ENCODE measurements at places on chromosomes 3 and 15.
A peak's percentile ranks its signal among the peaks of the same experiment; 100 is the strongest.

GRCh38 chr15:81895723-81896122 is 150.1 kb downstream of the MEX3B start:
- no peak for DNase-seq

- no peak for DNase-seq
Measured at GRCh38 chr3:14884665-14885064, 62.7 kb upstream of the NR2C2 start.

GRCh38 chr3:11438646-11439045 is 166.4 kb downstream of the ATG7 start:
- DNase-seq = no peak

DNA sequence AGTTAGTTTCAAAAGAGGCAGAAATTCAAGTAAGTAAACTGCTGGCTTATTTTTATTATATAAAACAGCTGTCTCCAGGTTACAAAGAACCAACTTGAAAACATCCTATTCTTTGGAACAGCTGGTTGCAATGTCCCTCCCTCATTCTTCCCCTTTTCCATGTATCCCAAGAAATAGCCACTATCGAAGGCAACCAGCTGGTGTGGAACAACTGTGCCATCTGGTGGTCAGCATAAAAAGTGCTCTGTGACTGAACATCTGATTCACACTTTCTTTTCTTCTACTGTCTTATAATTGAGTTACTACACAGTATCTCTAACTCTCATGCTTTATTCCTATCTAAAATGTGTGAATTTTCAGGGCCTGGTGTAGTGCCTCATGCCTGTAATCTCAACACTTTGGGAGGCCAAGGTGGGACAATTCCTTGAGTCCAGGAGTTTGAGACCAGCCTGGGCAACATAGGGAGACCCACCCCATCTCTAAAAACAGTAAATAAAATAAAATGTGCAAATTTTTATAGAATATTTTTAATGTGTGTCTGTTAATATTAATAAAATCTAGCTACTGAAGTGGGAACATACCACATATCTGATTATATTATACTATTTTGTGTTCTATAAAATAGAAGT is 9.6 kb downstream of the OSBPL11 start:
- DNase-seq = peak; percentile 56

GRCh38 chr3:129503471-129504291 is 24.8 kb upstream of the RHO start:
- DNase-seq = no peak

GRCh38 chr15:67433495-67434099 is 87.3 kb upstream of the C15orf61 start:
- DNase-seq = peak; percentile 19

DNA sequence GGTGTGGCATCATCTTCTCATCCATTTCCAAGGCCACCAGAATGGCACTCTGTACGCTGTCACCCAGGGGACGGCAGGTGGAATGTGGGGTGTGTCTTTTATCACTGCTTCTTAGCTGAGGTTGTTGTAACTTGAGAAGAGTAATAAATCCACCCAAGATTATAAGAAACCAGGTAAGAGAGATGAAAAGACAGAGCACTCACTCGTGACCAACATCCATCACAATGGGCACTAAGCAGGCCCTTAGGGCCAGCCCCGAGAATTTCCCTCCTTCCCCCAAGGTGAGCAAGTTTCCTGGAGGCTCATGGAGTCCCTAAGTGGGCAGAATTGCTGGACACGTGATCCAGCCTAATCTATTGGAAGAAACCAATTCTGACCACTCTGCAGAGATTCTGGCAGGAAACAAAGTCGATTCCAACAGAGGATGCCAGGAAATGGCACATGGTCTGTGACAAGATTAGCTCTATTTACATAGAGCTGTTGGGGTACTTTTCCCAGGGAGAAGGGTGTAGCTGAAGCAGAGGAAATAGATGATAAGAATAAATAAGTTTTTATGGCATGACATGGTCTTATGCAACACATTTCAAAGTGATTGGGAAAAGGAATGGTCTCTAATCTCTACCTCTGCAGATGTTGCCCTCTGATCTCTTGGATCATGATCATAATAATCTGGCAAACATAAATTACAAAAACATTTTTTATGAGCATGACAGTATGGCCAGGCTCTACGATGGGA is 22.5 kb downstream of the SLC6A20 start:
- no peak for DNase-seq

DNA sequence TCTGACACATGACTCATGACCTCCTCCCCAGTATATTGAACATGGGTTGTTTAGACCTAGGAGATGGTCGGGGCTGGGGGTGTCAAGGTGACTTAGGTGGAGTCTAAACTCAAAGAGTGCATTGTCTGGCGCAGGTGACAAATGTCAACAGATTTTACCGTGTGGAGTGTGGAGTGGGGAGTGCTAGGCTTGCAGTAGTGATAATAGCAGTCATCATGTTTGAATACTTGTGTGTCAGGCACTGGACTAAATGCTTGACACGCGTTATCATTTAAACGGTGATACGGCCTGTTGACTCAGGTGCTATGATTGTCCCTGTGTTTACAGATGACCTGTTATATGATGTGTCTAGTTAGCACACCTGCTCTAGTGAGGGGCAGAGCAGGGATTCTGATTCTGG is 30.8 kb downstream of the MUC20 start:
- no peak for DNase-seq

DNA sequence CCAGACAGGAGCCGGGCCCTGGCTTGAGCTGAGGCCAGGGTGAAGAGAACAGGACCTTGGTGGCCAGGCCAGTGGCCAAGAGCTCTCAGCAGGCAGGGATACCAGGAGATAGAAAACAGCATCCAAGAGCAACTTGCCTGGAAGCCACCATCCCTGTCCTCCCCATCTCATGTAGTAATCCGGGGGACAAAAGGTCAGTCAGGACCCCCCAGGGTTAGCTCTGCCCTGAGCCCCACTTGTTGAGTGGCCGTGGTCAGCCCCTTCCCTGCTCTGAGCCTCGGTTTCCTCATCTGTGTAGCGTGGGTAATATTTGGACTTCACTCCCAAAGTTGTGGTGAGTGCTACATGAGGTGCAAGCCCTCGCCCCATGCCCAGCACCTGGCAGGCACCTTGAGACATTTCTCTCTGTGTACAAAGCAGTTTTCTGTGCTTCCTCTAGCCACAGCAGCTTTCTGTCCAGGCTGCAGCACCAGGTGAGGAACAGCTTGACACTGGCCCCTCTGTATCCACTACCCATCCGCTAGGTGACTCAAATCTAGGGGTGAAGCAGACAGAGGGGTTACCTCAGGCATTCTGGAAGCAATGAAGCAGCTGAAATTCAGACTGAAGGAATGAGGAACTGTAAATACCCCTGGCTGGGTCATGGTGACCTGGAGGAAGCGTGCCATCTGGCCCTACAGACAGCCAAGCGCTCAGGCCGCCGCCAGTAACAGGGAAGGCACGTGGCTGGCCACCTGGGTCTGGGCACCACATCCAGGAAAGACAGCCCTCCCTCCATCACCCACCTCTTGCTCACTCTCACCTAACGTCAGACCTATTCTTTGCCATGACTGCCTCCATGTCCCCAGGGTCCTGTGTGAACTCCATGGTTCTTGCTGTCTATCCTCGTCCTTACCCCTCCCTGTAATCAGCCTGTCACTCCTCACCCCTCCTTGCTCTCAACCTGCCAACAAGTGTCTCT is 6.7 kb downstream of the CISH start:
- no peak for DNase-seq

DNA sequence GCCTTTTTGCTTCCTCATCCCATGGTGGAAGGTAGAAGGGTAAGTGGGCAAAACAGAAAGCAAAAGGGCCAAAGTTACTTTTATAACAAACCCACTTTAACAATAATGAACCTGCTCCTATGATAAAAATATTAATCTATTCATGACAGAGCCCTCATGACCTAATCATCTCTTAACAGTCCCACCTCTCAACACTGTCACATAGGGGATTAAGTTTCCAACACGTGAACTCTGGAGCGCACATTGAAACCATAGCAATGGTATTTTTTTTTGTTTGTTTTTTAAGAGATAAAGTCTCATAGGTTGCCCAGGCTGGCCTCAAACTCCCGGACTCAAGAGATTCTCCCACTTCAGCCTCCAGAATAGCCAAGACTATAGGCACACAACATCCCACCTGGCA is 30.7 kb downstream of the KATNBL1 start:
- no peak for DNase-seq

DNA sequence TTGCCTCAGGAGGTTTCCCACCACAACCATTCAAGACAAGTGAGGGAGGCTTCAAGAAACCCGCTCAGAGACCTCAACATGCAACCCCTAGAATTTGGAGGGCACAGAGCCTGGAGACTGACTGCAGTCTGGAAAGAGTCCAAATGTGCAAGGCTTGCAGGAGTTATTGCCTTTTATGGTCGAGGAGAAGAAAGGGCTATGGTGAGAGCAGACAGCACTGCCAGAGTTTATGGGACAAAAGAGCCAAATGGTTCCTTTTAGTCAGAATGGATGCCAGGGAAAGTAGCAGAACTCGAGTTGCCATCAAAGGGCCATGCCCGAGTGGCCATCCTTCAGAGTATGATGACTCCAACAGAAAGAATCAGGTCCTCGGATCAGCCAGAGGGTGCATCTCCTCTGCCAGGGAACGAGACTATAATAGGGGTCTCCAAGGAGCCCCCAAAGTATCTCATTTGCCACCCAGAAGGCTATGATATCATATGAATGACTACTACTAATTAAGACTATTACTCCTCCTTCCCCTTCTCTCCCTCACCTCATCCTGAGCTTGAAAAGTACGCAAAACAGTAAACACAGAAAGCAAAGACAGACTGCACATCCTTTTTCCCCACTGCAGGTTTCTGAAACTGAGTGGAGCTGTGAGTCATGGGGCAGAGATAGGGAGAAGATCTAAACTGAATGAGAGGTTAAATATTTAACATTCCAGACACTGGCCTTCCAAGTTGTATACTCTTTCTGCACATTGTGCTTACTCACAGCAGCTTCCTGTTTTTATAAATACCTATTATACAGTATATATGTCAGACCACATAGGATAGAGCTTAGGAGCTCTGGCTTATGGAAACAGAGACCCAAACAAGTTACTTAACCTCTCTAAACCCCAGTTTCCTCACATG is 33.9 kb upstream of the TMCO5A start:
- DNase-seq = no peak

- DNase-seq = no peak
Measured at GRCh38 chr15:89780601-89781000, 4.5 kb downstream of the MESP2 start.

- DNase-seq = no peak
Measured at GRCh38 chr3:177330779-177331178, 133.5 kb upstream of the TBL1XR1 start.

DNA sequence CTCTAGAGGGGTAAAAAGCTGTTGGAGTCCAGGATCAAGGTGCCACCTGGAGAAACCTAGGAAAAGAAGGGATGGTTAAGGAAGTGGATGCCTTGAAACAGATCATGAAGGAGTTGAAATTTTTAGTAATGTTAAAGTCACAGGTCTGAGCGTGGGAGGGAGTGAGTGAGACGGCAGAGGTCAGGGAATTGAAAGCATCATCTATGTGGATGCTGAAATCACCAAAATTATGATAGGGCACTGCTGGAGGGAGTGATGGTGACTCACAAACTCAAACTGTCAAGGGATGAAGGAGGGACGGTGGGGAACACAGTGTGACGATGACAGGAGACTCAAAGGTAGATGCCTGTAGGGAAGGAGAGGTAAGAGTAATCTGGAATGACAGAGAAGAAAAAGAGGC is 205.7 kb downstream of the OSBPL10 start:
- DNase-seq = no peak

GRCh38 chr15:31481142-31481541 is 154.5 kb downstream of the KLF13 start:
- DNase-seq = no peak

DNA sequence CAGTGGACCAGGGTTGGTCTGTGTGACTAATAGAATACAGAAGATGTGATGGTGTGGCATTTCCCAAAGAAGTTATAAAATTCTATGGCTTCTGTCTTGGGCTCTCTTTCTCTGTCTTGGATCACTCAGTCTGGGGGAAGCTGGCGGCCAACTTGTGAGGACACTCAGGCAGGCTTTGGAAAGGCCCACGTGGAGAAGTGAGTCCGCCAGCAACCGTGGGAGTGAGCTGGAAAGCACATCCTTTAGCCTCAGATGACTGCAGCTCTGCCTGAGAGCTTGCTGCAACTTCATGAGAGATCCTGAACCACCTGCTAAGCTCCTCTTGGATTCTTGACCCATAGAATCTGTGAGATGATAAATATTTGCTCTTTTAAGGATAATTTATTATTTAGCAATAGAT is 72.0 kb upstream of the RASGRP1 start:
- DNase-seq = no peak

- no peak for DNase-seq
Measured at GRCh38 chr3:184378651-184379357, 797 bp upstream of the THPO start.

DNA sequence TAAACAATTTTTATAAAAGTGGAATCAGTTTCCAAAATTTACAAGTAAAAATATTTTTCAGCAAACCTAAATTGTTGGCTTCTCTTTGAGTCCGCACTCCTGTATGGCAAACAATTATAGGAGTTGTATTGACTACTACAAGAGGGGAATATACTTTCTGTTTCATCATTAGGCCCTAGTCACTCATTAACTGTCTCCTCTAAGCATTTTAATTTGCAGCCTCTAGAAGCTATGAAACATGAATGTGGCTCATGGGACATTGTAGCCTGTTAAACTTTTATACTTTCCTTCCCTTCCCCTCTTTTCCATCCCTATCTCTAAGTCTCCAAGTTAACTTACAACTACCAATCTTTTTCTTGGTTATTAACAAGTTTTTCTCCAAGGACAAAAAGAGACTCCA is 58.9 kb upstream of the CBLB start:
- DNase-seq = no peak

DNA sequence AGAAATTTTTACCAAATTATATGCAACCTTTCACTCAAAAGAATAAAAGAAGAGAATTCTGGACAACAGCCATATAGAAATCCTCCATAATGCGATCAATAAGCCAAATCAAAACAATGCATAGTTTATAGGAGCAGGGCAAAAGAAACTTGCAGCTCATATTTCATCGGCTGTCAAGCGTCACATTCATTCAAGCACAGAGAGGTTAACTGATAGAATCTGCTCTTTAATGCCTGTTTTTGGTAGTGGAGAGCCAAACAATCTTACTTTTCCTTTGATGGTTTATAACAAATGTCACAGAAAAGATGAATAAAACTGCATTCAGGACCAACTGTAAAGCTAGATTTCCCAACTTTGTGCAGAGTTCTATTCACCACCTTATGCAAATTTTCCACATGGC is 35.4 kb downstream of the PRTG start:
- DNase-seq = no peak
